ENCODE measurements at places on chromosomes 11 and 22.

DNA sequence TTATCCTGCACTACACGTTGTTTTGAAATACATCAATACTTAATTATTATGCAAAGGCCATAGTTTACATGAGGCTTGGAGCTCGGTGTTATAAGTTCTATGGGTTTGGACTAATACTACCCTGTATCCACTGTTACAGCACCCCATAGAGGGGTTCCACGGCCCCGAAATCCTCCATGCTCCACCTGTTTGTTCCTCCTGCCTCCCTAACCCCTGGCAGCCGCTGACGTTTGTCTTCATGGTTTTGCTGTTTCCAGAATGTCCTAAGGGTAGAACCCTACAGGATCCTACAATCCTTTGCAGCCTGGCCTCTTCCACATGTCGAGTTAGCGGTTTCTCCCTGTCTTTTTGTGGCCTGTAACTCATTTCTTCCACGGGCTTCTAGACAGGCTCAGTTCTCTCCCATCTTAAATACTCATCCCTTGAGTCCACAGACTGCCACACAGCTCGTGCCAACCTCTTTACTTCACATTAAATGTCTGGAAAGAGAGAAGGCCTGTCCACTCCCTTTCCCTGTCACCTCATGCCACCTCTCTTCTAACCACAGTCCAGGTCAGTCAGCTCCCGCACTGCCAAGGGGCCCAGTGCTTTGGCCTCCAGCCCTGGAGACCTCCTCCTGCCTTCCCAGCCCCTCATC is 42.4 kb upstream of the TH start:
- DNase-seq, result no peak

DNA sequence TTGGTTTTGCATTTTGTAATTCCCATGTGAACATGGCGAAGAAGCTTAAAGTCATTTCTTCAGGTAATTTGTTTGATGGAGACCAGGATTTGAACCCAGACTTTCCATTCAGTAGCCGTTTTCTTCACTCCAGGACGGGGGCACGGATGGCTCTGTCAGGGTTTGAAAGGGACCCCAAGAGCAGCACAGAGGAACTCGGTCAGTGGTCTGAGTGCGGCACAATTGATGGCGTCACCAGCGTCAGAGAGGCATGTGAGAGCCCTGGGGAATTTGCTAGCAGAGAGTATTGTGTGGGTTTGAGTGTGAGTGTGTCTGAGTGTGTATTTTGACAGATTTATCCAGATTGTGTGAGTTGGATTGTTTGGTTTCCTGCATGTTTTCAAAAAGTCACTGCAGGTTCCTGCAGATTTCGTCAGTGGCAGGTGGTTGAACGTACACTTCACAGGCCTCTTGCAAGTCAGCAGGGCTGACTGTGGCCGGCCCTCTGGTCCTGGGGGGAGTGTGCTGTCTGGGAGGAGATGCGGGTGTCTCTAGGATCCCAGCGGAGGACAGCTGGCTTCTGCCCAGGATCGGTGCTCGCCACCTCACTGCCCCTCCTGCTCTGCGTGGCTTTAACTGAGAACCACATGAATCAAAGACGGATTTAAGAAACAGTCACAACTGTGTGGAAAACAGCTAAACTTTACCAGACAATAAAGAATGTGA is 199.3 kb downstream of the TBC1D22A start:
- DNase-seq, result no peak

DNA sequence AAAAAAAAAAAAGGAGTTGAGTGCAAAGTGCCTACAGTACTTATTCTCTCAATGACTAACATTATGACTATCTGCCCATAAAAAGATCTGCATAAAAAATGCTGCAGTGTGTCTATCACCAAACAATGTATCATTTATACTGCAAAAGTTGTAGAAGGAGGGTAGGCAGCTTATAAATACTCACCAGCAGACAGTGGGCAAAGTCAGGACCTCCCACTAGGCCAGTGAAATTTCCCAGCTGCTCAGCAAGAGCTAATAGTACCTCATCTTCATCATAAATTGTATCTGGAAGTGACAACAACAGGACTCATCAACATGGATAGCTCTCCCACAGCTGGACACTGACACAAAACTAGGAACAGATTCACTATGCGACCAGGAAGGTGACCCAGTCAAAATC is 1.6 kb downstream of the PPP2R1B start:
- no peak for DNase-seq

DNA sequence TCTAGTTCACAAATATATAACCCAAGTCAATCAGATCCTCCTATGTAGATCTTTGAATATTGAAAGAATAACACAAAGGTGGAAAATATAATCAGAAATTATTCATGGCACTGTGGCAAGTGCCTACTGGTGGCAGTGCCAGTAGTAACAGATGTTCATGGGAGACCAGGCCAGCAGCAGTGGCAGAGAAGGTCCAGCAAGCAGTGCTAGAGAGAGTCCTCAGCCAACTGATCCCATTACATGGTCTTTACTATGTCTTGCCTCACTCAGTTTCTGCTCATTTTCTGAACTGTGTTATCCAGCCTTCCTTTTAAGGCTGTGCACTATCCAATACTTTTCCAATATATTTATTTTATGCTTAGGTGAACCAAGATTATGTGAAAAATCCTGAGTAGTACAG is 124.9 kb downstream of the MRTFA start:
- no peak for DNase-seq
